ENCODE measurements at places on chromosomes 11 and 22.

DNA sequence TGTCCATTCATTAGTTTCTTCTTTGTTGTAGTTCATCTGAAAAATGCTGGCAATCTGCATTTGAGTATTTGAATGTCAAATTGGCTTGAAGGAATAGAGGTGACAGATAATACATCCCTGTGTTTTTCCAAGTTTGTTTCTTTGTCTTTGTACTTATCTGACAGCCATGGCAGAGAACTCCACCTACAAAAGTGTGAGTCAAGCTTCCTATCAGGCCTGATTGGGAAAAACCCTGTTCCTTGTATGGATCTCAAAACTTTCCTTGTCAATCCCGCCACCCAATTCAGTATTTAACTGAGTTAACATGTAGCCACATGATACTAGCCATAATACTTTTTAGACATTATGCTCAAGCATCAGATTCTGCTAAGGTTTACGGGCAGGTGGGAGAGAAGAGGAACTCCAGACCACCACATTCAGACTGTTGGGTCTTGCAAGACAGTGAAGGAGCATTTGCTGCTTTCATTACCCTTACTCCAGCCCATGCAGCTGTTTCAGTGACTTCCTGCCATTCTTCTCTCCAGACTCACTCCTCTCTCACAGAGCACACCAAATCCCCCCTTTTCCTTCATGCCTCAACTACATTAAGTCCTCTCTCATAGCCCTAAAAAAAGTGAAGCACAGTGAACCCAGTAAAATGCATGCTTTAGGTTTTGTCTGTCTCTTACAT lies 65.9 kb downstream of the BLID start:
- DNase-seq, result no peak

- DNase-seq, result no peak
Measured at GRCh38 chr11:57315491-57315890, 9.3 kb downstream of the TNKS1BP1 start.

DNA sequence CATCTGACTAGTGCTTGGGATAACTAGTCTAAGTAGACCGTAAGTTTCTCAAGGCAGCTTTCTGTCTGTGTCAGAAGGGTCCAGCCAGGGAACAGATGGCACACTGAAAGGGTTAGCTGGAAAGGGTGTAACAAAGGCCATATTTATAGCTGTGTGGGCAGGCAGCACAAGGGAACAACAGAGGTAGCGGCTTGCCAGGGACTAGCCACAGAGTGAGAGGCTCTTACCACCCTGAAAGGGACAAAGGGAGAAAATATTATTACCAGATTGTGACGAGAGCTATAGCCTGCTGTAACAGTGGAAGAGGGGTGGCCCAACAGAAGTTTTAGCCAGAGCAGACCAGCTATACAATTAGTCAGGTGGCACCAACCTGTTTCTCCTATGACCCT lies 129.4 kb downstream of the CCDC34 start:
- no peak for DNase-seq

DNA sequence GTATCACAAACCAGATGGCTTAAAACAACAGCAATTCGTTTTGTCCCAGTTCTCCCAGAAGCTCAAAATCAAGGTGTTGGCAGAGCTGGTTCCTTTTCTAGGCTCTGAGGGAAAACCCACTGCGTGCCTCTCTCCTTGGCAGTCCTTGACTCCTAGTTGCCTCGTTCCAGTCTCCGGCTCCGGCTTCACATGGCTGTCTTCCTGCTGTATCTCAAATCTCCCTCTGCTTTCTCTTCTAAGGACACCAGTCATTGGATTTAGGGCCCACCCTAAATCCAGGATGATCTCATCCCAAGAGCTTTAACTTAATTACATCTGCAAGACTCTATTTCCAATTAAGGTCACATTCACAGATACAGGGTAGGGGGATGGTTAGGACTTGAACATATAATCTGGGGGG lies 9.2 kb upstream of the NAA40 start:
- DNase-seq, result no peak

DNA sequence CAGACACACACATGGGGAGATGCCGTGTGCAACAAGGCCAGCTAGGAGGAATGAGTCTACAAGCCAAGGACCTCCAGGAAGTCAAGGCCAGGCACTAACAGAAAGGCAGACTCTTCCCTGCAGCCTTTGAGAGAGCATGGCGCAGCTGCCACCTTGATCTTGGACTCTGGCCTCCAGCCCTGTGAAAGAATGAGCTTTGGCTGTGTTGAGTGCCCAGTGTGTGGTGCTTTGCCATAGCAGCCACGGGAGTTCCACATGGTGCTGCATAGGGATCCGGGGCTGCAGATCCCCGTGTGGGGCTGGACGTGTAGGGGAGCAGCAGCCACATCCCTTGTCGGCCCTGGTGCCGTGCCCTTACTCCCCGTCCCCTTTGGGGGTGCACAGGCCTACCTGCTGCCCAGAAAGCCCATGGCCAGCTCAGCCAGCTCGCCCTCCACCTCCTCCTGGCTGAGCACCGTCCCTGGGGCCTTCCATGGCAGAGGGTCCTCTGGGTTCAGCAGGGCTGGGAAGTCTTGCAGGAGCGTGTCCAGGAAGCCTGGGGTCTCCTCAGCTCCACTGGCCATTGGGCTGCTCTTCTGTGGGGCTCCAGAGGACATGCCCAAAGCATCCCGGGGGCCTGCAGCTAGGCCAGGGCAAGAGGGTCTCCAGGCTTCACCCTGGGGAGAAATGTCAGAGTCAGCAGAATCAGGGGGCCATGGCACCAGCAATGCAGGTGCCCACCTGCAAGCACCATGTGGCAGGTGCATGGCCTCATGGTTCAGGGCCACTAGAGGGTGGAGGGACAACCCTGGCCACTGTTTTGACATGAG lies 7.0 kb downstream of the PPM1F start:
- DNase-seq, result no peak

- no peak for DNase-seq
Measured at GRCh38 chr11:6094186-6094585, 13.3 kb upstream of the OR56B4 start.

GRCh38 chr22:40651563-40652501 lies 15.3 kb upstream of the MRTFA start:
- peak; percentile 99 for DNase-seq

DNA sequence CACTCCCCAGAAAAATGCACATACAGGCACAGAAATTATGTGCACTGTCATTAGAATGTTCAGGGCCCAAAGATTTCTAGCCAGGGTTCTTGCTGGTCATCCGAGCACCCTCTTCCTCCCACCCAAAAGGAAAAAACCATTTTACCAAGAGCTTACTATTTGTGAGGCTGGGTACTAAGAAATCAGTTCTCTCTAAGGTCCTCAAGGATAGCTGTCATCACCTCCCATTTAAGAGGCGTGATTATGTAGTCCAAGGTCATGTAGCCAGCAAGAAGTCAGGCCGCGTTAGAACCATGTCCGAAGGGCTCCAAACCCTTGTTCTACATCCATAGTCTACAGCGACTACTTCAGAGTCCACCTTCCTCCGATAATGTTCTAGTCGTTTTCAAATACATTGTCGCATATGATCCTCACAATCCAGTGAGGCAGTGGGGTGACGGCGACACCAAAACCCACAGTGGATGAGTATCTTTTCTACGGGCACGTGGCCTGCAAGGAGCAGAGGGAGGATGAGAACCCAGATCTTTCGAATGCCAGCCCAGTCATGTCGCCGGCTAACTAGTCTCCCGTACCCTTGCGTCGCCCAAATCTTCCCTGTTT lies 634 bp downstream of the TIMM8B start:
- DNase-seq, result no peak

DNA sequence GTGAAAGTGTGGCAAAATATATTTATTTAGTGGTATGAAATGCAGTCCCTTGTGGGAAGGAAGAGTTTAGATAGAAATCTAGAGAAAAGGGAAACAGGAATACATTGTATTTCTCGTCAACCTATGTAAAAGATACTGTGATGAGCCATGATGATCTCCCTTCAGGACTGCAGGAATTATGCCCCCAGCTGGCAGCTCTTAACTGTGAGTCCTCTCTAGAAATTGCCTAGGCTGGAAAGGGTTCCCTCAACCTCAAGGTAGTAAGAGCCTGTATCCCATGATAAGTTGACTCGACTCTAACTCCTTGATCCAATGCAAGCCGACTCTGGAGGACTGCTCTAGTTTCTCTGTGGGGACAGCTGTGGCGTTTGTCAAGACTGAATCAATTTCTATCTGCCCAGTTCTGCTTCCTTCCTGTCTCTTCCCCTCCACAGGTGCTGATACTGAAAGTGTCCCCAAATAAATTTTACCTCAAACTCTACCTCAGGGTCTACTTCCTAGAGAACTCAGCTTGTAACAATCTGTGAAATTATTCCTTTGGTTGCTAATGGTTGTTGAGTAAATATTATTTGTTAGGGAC lies 897.3 kb downstream of the METTL15 start:
- no peak for DNase-seq

- no peak for DNase-seq
Measured at GRCh38 chr22:44385296-44385610, 72.5 kb upstream of the SHISAL1 start.

- DNase-seq, result no peak
Measured at GRCh38 chr22:38601221-38601764, 31.3 kb upstream of the DMC1 start.

All from skeletal muscle cell (primary cell).